Keratinocyte (primary cell): ENCODE measurements at places on chromosomes 5 and 9.

DNA sequence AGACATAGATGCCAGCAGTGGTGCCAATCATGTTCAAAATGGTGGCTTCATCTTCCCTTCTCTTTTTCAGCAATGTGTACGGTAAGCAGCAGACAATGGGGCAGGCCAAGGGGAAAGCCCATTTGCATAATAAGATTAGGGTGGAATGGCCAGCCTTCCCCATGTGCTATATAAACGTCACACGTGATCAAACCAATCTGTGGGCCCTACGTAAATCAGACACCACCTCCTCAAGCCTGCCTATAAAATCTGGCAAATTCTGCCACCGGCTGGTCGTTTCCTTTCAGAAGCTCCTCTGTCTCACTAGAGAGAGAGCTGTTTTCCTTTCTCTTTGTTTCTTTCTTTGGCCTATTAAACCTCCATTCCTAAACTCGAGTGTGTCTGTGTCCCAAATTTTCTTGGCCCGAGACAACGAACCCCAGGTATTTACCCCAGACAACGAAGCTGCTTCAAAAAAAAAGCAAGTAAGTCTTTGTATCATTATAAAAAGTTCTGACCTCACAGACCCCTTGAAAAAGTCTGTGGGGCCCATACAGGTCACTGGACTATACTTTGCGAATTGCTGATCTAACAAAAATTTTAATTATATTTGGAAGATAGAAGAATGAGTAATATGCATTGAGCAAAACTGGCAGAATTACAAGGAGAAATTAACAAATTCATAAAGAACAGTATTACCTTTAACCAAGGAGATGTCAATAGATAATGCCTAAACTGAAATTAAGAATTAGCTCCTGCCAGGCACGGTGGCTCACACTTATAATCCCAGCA is 15.2 kb downstream of the ZBTB5 start:
- no peak overlapping the region for H3K27ac ChIP-seq
- H3K4me1 ChIP-seq = peaks cover 14% of the 10 kb centered on the region
- no peaks in the 10 kb centered on the region for H3K27me3 ChIP-seq
- H3K4me3 ChIP-seq = no peak overlapping the region

DNA sequence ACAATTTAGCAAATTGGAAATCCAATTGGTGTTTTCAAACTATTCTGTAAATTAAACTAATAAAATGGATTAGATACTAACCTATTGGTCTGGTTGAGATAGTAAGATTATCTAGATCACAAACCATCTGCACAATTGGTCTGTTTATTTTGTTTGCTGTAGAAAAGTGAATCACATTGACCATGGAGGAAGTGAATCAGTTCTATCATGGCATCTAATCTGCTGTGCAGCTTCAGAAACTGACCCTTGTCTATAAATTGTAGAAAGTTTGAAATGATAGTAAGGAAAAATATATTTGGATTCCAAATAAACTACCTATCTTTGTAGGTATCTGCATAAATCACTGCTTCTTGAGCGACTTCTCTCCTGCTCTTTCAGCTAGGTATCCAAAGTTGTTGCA is 1865.4 kb downstream of the MAT2B start:
- H3K4me1 ChIP-seq = no peaks in the 10 kb centered on the region
- no peak for DNase-seq
- H3K27me3 ChIP-seq = no peaks in the 10 kb centered on the region
- no peak overlapping the region for H3K27ac ChIP-seq

DNA sequence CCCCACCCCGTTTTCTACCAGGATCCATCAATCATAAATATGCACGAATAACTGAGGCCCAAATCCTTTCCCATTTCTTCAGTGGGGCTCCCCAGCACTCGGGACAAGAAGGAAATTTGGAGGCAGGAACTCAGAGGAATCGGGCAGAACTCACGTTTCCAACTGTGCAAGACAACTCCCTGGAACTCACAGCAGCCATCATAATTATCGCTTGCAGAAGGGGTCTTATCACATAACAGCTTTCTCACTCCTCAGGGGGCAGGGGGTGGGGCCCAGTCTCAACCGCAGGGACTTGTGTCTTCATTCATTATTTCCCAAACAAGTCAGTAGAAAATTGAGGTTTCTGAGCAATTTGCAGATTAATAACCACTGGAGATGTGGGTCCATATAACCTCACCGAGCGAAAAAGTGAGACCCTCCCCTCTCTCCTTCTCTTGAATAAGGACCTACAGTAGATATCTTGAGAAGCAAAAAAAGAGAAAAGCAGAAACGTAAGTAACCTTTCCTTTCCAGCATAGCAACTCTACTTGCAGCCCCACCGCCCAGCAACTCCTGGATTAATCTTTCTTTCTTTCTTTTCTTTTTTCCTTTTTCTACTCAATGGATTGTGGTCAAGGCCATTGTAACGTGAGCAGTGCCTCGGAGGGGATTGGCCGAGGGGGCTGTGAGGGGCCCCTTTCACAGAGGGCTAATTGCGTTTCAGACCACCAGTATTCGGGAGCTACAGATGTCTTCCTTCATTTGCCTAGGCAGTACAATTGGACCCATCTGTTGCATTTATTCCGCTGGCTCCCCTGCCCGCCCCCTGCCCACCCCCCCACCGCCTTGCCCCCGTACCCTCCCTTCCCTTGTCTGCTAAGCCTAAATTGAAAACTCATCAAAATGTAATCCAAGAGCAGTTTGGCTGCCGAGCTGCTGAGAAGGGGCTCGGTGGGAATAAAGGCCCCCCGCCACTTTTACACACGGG is 24.7 kb upstream of the TIFAB start:
- H3K4me1 ChIP-seq = peaks cover 12% of the 10 kb centered on the region
- no peaks in the 10 kb centered on the region for H3K36me3 ChIP-seq
- H3K27ac ChIP-seq = no peak overlapping the region
- no peaks in the 10 kb centered on the region for H3K27me3 ChIP-seq
- no peak overlapping the region for H3K4me3 ChIP-seq
- DNase-seq = no peak

DNA sequence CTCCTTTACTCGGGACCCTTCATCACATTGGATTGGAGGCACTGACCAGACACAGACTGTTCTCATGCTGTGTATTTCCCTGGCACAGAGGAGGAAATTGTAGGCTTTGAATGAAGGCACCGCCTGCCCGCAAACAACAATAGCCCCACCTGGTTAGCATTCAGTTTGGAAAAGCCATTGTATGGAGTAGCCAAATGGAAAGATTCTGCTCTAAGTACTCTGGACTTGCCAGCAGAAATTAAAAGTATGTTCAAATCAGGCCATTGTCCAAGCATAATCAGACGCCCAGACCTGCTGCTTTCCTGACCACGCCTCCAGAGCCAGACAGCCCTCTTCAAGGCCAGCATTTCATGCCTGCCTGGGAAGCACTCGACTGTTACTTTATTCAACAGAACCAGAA is 8.0 kb upstream of the SEMA4D start:
- DNase-seq = no peak
- no peak overlapping the region for H3K27ac ChIP-seq
- H3K4me3 ChIP-seq = no peak overlapping the region
- H3K36me3 ChIP-seq = no peaks in the 10 kb centered on the region
- H3K4me1 ChIP-seq = no peaks in the 10 kb centered on the region

- no peak for DNase-seq
- H3K36me3 ChIP-seq = no peaks in the 10 kb centered on the region
- no peaks in the 10 kb centered on the region for H3K4me1 ChIP-seq
- H3K27me3 ChIP-seq = no peaks in the 10 kb centered on the region
- H3K4me3 ChIP-seq = no peak overlapping the region
Observed at GRCh38 chr5:110321117-110321516, 405.4 kb downstream of the TMEM232 start.

DNA sequence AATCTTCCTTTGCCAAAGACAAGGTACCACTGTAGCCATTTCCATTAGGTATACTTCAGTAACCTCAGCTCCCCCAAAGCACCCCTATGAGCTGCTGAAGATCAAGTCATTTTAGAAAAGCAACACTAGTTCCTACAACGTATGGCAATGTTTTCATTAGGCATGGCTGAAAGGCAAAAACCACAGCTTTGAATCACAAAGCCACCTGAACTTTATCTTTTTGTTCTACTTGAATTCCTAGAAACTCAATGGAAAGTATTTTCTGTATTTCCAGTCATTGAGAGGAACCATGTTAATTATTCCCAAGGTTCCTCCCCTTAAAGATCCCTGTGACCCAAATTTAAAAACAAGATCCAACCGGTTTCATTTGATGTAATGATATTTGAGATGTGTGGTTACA is 152.1 kb downstream of the EFNA5 start:
- no peak overlapping the region for H3K4me3 ChIP-seq
- no peak overlapping the region for H3K27ac ChIP-seq
- no peaks in the 10 kb centered on the region for H3K27me3 ChIP-seq
- no peak for DNase-seq
- no peaks in the 10 kb centered on the region for H3K36me3 ChIP-seq

DNA sequence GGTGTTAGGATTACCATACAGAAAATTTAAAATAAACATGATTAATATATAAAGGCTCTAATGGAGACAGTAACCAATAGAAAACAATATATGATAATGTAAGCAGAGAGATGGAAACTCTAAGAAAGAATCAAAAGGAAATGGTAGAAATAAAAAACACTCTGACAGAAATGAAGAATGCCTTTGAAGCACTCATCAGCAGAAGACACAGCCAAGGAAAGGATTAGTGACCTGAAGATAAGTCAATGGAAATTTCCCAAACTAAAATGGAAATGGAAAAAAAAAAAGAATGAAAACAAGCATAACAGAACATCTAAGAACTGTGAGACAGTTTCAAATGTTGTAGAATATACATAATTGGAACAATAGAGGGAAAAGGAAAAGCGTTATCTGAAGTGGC is 302.6 kb downstream of the DRD1 start:
- no peak overlapping the region for H3K4me3 ChIP-seq
- H3K4me1 ChIP-seq = no peaks in the 10 kb centered on the region
- no peak for DNase-seq
- no peak overlapping the region for H3K27ac ChIP-seq

- H3K36me3 ChIP-seq = no peaks in the 10 kb centered on the region
- no peak for DNase-seq
- no peak overlapping the region for H3K27ac ChIP-seq
- peaks cover 13% of the 10 kb centered on the region for H3K4me1 ChIP-seq
Observed at GRCh38 chr5:17794815-17795214, 160.6 kb downstream of the TAF11L14 start.

DNA sequence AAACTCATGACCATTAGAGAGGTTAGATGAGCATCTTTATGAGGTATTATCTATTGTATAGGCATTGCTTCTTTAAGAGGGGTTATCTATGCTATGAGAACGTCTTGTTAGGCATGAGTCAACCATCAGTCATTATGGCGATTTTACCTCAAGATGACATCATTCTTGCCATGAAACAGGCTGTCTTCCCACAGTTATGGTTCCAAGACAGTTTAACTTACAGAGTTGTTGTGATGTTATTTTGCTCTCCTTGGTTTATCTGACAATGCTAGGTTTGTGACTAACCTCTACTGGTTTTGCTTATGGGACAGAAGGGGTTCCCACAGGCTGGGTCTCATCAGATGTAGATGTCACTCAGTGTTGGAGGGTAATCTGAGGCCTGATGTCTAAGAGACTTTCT is 1864.7 kb upstream of the ACO1 start:
- H3K27ac ChIP-seq = no peak overlapping the region
- H3K4me3 ChIP-seq = no peak overlapping the region
- no peak for DNase-seq
- no peaks in the 10 kb centered on the region for H3K4me1 ChIP-seq

- no peak overlapping the region for H3K4me3 ChIP-seq
- no peaks in the 10 kb centered on the region for H3K36me3 ChIP-seq
- H3K27ac ChIP-seq = no peak overlapping the region
- no peak for DNase-seq
- no peaks in the 10 kb centered on the region for H3K4me1 ChIP-seq
Observed at GRCh38 chr9:1421436-1421835, 371.3 kb downstream of the DMRT2 start.

GRCh38 chr5:2129568-2130272 is 247.0 kb upstream of the IRX4 start:
- no peak overlapping the region for H3K4me3 ChIP-seq
- no peak for DNase-seq
- no peaks in the 10 kb centered on the region for H3K36me3 ChIP-seq
- H3K27me3 ChIP-seq = no peaks in the 10 kb centered on the region

DNA sequence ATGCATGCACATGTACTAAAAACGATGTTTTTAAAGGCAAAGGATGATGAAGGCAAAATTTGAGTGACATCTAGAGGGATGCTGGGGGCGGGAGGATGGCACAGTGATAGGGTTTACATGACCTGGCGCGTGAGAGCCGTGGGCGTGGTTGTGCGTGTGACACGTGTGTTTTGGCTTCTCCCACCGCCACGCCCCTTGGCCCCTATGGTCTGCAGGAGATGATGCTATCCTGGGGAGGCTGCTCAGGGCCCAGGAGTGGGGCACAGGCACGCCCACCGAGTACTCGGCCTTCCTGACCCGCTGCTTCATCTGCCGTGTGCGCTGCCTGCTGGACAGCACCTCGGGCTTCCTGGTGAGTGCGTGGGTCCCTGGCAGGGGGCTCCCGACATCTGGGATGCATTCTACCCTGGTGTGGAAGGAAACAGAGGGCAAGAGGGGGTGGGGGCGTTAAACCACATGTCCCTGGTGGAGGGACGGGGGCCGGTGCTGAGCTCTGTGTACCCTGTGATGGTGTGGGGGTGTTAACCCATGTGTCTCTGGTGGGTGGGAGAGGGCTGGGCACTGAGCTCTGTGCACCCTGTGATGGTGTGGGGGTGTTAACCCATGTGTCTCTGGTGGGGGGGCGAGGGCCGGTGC is 19.2 kb upstream of the EXOC3 start:
- H3K4me1 ChIP-seq = peaks cover 3% of the 10 kb centered on the region
- H3K4me3 ChIP-seq = no peak overlapping the region
- no peak overlapping the region for H3K27ac ChIP-seq
- H3K36me3 ChIP-seq = no peaks in the 10 kb centered on the region
- no peaks in the 10 kb centered on the region for H3K27me3 ChIP-seq

GRCh38 chr5:102090770-102091169 is 205.3 kb downstream of the SLCO4C1 start:
- no peak overlapping the region for H3K27ac ChIP-seq
- no peaks in the 10 kb centered on the region for H3K36me3 ChIP-seq
- no peak for DNase-seq
- no peak overlapping the region for H3K4me3 ChIP-seq

- H3K36me3 ChIP-seq = no peaks in the 10 kb centered on the region
- H3K4me3 ChIP-seq = no peak overlapping the region
- DNase-seq = no peak
- no peaks in the 10 kb centered on the region for H3K4me1 ChIP-seq
Observed at GRCh38 chr9:8183618-8184017, 384.0 kb upstream of the DMAC1 start.

DNA sequence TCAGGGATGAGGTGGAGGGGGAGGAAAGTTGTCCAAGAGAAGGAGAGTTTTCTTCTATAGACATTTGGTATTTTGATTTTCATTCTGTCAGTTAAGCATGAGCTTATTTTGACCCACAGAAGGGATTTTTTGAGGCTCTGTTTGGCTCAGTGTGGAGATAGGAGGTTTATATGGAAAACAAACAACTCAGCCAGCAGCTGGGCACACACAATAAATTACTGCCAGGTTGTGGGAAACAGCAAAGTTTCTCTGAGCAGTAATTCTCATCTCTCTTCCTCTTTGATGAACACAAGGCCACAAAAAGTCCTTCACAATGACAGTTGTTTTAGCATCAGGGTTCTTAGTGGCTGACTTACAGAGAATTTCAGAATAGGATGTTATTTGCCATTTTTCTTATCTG is 486.1 kb downstream of the KDM4C start:
- no peak for DNase-seq
- H3K27ac ChIP-seq = no peak overlapping the region
- H3K4me3 ChIP-seq = no peak overlapping the region
- H3K4me1 ChIP-seq = no peaks in the 10 kb centered on the region
- H3K36me3 ChIP-seq = no peaks in the 10 kb centered on the region
